ENCODE measurements at places on chromosomes 13 and 19.
A peak's percentile ranks its signal among the peaks of the same experiment; 100 is the strongest.

- H3K27me3 ChIP-seq: no peaks in the 10 kb centered on the region
- DNase-seq: no peak
- H3K4me1 ChIP-seq: peaks cover 5% of the 10 kb centered on the region
- H3K27ac ChIP-seq: no peak overlapping the region
Observed at GRCh38 chr19:11136400-11137101, 19.0 kb downstream of the SPC24 start.

GRCh38 chr13:111335298-111335697 is 14.9 kb downstream of the TEX29 start:
- no peaks in the 10 kb centered on the region for H3K36me3 ChIP-seq
- no peak for DNase-seq
- H3K27me3 ChIP-seq: no peaks in the 10 kb centered on the region
- no peak overlapping the region for H3K4me3 ChIP-seq
- no peak overlapping the region for H3K27ac ChIP-seq
- no peaks in the 10 kb centered on the region for H3K4me1 ChIP-seq

- DNase-seq: peak; percentile 36
- H3K36me3 ChIP-seq: no peaks in the 10 kb centered on the region
- no peak overlapping the region for H3K27ac ChIP-seq
- H3K27me3 ChIP-seq: peaks cover 19% of the 10 kb centered on the region
- peak overlapping the region; percentile 9 for H3K4me3 ChIP-seq
- peaks cover 6% of the 10 kb centered on the region for H3K4me1 ChIP-seq
Observed at GRCh38 chr19:43634872-43635560, 4.6 kb downstream of the CADM4 start.

DNA sequence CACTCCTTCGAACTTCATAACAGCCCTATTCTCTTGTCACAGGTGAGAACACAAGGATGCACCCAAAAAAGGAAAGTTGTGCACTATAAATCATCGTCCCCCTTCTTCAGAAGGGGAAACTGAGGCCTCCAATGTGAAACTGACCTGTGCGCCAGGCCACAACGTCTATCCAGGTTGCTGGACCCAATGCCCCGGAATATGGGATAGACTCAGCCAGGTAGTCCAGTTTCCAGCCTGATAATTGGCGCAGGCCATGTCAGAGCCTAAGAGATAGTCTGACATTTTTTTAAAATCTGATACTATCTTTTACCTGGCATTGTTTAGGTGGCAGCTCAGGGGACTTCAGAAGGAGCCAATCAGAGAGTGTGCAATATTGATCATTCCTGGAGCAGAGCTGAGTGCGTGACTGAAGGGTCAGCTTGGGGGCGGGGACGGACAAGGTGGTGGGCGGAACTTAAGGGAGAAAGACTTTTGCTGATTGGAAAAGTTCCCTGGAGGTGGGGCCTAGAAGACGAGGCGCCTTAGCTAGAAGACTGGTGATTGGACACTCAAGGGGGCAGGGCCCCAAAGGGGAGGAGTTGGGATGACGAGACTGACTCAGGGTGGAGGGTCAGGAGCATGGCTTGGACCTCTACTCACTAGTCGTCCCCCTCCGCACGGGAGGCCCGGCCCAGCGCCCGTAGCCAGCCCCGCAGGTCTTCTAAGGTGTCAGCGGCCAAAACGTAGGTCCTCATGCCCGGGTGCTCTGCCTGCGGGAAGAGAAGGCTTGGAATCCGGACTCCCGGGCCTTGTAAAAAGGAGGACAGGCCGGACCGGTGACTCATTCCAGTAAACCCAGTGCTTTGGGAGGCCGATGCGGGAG is 8.5 kb downstream of the PLEKHA4 start:
- no peak overlapping the region for H3K27ac ChIP-seq
- H3K4me3 ChIP-seq: no peak overlapping the region
- peaks cover 5% of the 10 kb centered on the region for H3K4me1 ChIP-seq
- H3K36me3 ChIP-seq: peaks cover 4% of the 10 kb centered on the region
- DNase-seq: no peak
- no peaks in the 10 kb centered on the region for H3K27me3 ChIP-seq

DNA sequence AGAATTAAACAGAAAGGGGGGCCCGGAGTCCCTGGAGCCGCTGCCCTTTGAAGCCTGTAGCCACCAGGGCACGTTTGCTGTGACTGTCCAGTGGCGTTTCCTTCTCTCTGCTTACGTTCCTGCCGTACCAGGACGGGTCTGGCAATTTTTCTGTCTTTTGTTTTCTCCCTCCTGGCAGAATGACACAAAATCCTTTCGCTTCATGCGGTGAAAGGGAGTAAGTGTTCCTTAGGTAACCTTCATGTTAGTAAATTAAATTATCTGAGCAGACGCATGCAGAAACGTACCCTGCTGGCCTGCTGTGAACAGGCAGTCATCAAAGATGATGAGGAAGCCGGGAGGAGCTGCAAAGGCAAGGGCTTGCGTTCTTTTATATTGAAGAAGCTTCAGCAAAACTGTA is 299.3 kb upstream of the ARGLU1 start:
- H3K4me1 ChIP-seq: no peaks in the 10 kb centered on the region
- no peaks in the 10 kb centered on the region for H3K27me3 ChIP-seq
- H3K4me3 ChIP-seq: no peak overlapping the region
- no peaks in the 10 kb centered on the region for H3K36me3 ChIP-seq
- DNase-seq: no peak

DNA sequence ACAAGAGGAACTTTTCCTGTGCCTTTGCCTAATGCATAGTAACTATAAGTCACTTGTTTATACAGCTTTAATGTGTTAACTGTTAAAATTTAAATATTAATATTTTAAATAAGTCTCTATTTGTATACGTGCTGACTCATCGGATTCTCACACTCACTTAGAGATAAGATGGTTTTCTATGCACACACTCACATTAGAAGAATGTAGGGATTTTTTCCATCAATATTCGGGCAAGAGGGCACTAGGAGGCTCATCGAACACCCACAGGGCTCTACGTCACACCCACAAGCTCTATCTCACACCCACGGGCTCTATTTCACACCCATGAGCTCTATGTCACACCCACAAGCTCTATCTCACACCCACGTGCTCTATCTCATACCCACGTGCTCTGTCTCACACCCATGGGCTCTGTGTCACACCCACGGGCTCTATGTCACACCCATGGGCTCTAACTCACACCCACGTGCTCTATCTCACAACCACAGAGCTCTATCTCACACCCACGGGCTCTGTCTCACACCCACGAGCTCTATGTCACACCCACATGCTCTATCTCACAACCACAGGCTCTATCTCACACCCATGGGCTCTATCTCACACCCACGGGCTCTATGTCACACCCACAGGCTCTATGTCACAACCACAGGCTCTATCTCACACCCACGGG is 73.4 kb downstream of the COL4A2 start:
- DNase-seq: peak; percentile 79
- H3K27ac ChIP-seq: no peak overlapping the region
- no peaks in the 10 kb centered on the region for H3K36me3 ChIP-seq
- H3K4me3 ChIP-seq: no peak overlapping the region
- H3K27me3 ChIP-seq: no peaks in the 10 kb centered on the region

DNA sequence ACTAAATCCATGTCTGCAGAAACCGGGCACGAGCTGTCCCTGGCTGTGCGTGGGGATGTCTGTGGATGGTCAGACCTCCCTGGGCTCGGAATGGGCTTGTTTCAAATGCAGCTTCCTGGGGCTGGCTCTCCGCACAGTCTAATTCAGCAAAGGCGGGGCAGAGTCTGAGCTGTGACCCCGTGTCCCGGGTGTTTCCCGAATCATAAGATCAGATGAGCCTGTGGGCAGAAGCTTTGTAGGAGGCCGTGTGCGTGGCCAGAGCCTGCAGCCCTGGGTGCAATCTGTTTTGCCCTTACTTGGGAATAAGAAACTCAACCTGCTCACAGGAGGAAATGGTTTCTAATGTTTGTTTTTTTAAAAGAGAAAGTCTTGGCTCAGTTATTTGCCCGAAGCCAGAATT is 13.9 kb upstream of the GNA11 start:
- no peaks in the 10 kb centered on the region for H3K36me3 ChIP-seq
- no peaks in the 10 kb centered on the region for H3K27me3 ChIP-seq
- no peaks in the 10 kb centered on the region for H3K4me1 ChIP-seq
- H3K4me3 ChIP-seq: no peak overlapping the region
- no peak for DNase-seq

DNA sequence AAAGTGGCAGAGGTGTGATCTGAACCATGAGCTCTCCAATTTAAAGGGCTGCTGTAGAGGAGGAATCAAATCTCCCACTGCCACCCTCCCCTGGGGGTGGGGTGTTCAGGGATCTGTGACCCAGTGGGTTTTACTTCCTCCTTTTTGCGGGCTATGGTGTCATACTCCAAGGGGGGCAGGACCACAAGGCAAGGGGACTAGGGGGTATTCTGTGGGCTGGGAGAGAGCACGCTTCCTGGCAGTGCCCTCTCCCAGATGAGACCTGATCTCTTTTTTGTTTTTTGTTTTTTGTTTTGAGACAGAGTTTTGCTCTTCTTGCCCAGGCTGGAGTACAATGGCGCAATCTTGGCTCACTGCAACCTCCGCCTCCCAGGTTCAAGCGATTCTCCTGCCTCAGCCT is 10.3 kb downstream of the PLD3 start:
- no peak for DNase-seq
- H3K4me1 ChIP-seq: no peaks in the 10 kb centered on the region
- no peak overlapping the region for H3K4me3 ChIP-seq
- no peaks in the 10 kb centered on the region for H3K36me3 ChIP-seq
- no peak overlapping the region for H3K27ac ChIP-seq
- no peaks in the 10 kb centered on the region for H3K27me3 ChIP-seq

DNA sequence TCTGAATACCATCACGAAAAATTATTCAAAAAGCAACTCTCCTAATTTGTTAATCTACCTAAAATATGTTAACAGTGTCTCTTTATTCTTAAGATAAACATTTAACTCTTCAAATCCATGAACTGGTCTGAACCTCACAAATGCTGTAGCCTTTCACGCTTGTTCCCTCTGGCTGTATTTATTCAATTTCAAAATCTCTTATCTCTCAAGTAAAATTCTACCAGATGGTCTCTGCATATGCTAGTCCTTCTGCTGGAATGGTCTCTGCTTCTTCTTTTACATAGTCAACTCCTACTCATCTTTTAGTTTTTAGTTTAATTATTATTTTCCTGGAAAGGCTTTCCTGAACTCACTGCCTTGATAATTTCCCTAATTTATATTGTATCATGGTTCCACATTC is 232.9 kb upstream of the PCDH20 start:
- DNase-seq: no peak
- H3K36me3 ChIP-seq: no peaks in the 10 kb centered on the region
- no peaks in the 10 kb centered on the region for H3K4me1 ChIP-seq

GRCh38 chr19:1396768-1397679 is 4.3 kb downstream of the GAMT start:
- H3K36me3 ChIP-seq: peaks cover 10% of the 10 kb centered on the region
- peaks cover 5% of the 10 kb centered on the region for H3K4me1 ChIP-seq
- no peak for DNase-seq
- H3K27ac ChIP-seq: no peak overlapping the region
- no peak overlapping the region for H3K4me3 ChIP-seq
- no peaks in the 10 kb centered on the region for H3K27me3 ChIP-seq

DNA sequence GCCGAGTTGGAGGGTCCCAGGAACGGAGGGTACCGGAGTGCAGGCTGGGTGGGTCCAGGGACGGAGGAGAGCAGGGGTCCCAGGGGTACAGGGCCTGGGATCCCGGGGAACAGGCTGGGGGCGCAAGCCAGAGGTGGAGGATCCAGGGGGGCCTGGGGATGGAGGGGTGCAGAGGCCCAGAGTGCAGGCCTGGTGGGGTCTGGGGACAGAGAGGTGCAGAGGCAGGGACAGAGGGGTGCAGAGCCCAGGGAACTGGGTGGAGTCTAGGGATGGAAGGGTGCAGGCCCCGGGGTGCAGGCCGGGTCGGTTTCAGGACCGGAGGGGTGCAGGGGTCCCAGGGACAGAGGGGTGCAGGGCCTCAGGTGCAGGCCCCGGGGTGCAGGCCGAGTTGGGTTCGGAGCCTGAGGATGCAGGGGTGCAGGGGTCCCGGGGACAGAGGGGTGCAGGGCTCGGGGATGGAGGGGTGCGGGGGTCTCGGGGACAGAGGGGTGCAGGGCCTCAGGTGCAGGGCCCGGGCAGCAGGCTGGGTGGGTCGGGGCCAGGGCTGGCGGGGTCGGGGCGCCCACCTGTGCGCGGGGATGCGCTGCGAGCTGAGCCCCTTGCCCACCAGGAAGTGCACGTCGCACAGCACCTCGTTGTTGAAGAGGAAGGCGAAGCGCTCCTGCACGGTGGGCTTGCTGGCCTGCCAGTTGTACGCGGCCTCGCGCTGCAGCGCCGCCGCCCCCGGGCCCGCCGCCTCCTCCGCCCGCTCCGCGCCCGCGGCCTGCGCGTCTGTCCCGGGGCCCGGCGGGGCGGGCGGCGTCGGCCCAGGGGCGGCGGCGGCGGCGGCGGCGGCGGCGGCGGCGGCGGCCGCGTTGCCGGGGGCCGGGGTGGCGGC is 545 bp downstream of the BTBD2 start:
- DNase-seq: peak; percentile 66
- H3K27ac ChIP-seq: no peak overlapping the region
- no peaks in the 10 kb centered on the region for H3K36me3 ChIP-seq

DNA sequence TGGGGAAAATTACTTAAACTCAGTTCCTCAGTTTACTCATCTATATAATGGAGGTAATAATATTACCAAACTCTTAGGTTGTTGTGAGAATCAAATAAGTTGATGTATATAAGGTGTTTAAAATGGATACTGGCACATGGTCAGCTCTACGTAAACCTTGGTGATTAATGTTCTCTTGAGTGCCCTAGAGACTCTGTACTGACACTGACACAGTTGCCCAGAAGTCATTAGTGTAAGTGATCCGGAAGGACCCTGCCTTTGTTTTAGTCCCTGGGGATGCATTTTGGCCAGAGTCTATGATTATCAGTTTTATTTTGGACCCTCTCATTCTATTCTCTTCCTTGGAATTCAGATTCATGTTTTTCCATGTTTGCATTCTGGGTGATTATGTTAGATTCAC is 31.9 kb downstream of the CHST8 start:
- DNase-seq: no peak
- no peaks in the 10 kb centered on the region for H3K27me3 ChIP-seq
- H3K4me3 ChIP-seq: no peak overlapping the region
- H3K27ac ChIP-seq: no peak overlapping the region

GRCh38 chr13:100129605-100130004 is 40.7 kb downstream of the PCCA start:
- H3K36me3 ChIP-seq: no peaks in the 10 kb centered on the region
- no peak overlapping the region for H3K27ac ChIP-seq
- H3K4me1 ChIP-seq: no peaks in the 10 kb centered on the region
- no peaks in the 10 kb centered on the region for H3K27me3 ChIP-seq

DNA sequence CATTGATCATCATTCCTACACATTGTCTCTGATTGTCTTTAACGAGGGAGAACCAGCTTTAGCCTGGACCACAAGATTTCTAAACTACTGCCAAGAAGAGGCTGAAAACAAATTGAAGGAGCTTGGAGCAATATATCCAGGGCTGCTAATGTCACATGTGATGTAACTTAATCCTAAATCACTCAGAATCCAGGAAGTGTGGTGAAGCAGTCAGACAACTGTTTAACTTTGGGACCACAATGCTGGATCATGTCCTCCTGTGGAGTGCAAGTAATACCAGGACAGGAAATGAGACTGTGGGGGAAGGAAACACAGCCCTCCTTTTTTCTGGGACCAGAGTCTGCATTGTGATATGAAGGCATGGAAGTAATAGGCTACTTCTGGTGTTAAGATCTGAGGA is 430.2 kb downstream of the KCTD12 start:
- H3K36me3 ChIP-seq: no peaks in the 10 kb centered on the region
- no peak overlapping the region for H3K27ac ChIP-seq
- no peaks in the 10 kb centered on the region for H3K27me3 ChIP-seq

All from cardiac muscle cell (in vitro differentiated cells and primary cell).